Pulmonary artery endothelial cell (primary cell): ENCODE measurements at places on chromosomes 11 and 22. TPM values are rescaled to one million over a fixed set of nuclear protein-coding genes. Genes with fewer than 3 reads are reported as not detected.

- DNase-seq = no peak
Measured at GRCh38 chr11:79122759-79123158, 318.1 kb downstream of the TENM4 start.

- no peak for DNase-seq
Measured at GRCh38 chr11:70583781-70584218, 185.5 kb downstream of the CTTN start.

GRCh38 chr22:48204296-48204695, 1441.8 kb downstream of the TBC1D22A start:
- DNase-seq = no peak

- DNase-seq = no peak
Measured at GRCh38 chr11:99814021-99814420, 793.3 kb downstream of the CNTN5 start.

DNA sequence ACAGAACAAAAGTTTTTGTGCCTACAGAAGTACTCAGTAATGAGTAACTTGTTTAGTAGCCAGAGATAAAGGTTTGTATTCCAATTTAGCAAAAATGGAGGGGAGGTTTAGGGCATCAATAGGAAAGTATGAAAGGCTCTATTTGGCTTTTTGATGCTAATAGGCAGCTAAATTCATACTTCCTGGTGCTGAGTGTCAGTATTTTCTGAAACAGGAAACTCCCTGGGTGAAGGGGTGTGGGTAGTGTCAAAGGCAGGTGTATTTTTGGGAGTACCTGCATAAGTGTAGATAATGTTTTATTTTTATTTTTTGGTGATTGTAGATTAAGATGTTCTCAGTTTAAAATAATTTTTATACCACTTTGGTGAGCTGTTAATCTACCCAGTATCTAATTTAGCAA, 29.3 kb upstream of the MMP7 start:
- DNase-seq = no peak

GRCh38 chr22:42194953-42195352, 64.3 kb upstream of the CYP2D6 start:
- no peak for DNase-seq

DNA sequence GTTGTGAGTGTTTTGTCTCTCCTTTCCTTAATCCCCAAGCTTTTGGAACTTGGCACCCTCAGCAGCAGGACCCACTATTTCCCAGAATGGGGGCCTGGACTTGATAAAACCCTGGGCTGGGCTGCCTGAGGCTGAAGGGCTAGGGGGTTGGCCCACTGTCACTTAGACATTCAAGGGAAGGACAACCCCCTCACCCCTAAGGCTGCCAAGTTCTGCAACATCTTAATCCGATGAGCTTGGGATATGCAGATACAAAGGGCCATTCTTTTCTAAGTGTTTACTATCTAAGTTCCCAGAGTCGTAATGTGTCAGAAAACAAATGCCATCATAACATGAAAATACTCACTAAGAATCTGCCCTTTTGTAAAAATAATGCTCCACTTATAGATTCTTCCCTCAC, 42.9 kb downstream of the IRAG1 start:
- no peak for DNase-seq

DNA sequence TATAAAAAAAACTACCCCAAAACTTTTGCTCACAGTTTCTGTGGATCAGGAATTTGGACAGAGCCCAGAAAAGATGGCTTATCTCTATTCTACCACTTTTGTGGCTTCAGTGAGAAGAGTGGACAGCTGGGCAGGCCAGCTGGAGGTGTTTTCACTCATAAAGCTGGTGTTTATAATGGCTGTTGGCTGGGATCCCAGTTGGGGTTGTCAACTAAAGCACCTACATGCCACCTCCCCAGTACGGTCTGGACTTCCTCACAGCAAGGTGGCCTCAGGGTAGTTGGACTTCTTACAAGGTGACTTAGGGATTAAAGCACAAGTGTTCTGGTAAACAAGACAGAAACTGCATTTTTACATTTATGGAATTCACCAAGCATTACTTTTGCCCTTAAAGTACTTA, 171.0 kb downstream of the NELL1 start:
- no peak for DNase-seq

GRCh38 chr11:60211206-60211605, 28.3 kb upstream of the MS4A6A start:
- DNase-seq = no peak

DNA sequence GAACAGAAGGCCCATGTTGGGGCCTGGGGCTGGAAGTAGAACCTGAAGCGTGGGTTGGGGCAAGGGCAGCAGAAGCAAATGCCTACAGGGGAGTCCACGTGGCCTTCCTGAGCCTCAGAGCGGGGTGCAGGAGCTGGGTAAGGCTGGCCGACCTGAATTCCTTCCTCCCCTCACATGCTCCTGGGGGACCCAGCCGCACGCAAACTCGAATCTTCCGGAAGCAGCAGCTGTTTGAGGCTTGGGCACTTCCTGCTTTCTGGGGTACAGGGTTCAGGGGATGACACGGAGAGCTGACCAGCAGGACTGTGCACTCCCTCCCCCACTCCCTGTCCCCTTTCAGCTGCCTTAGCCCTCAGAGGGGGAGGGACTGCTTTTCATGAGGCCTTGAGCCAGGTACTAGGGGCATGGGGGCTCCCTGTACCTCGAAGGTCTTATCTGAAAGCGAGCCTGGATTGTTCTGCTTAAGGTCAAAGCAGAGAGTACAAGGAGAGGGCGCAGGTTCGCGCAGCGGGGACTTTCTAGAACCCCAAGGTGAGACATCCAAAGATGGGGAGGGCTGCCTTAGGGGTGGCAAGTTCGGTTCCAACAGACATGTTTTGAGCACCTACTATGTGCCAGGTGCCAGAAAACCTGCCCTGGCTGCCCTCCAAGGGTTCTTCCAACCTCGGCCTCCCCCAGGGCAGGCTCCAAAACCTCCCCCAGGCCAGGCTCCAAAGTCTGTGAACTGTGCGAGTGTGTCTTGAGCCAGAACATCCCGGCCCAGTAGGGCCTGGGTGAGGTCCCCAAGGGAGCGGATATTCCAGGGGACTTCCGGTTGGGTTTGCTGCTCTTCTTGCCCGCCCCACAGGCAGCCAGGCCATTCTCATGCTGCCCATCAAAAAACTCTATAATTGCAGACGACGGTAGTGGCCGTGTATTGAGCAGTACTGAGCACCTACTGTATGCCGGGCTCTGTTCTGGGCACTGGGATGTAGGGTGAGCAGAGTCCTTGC, 1.7 kb downstream of the NCF4 start:
- no peak for DNase-seq

GRCh38 chr11:134882141-134882540, 470.1 kb upstream of the B3GAT1 start:
- DNase-seq = no peak

GRCh38 chr11:85652786-85653447, 5.2 kb downstream of the TMEM126A start:
- no peak for DNase-seq

GRCh38 chr11:68666849-68667248, 17.5 kb upstream of the GAL start:
- no peak for DNase-seq

GRCh38 chr22:40741116-40741515, 61.8 kb downstream of the MCHR1 start:
- DNase-seq = no peak

HORMAD2 gene
- not detected in 2 replicates for total RNA-seq

ABCC8 gene
- not detected in 2 replicates for total RNA-seq

FGF4 gene
- total RNA-seq = not detected in 2 replicates

PGA5 gene
- total RNA-seq = not detected in 2 replicates

MUC5B gene
- not detected in 2 replicates for total RNA-seq

EHF gene
- total RNA-seq = 0.07 TPM in 1 of 2 replicates, not detected in the other

FAM181B gene
- 0.04 and 0.13 TPM in 2 replicates for total RNA-seq

MPEG1 gene
- not detected in 2 replicates for total RNA-seq

CYB5R3 gene
- total RNA-seq = 44.2 and 46.1 TPM in 2 replicates

AP2A2 gene
- 26.3 and 32.5 TPM in 2 replicates for total RNA-seq

BAIAP2L2 gene
- under 0.01 and 0.71 TPM in 2 replicates for total RNA-seq

GAL gene
- total RNA-seq = 1.3 and 1.8 TPM in 2 replicates

INPP5J gene
- total RNA-seq = 0.20 and 0.25 TPM in 2 replicates
